NCI-H1105 treated with DMSO at 0.1 percent for 48 hours (cell line): ENCODE measurements at places on chromosomes 12 and 14.

DNA sequence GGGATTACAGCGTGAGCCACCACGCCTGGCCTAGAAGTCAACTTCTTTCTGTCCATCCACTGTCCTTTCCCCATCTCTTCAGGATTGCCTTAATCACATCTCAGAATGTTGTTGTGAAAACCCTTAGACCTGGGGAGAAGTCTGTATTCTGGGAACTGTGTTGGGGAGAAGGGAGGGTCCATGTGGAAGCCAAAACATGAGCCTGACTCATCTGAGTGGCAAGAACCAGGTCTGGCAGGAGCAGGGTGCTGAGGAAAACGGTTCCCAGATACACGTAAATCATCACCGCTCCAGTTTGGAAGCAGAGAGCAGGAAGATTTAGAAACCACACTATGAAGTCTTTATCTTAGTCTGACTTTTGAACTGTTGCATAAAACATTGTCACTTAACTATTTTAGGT lies 245.6 kb upstream of the RGS6 start:
- DNase-seq: no peak

DNA sequence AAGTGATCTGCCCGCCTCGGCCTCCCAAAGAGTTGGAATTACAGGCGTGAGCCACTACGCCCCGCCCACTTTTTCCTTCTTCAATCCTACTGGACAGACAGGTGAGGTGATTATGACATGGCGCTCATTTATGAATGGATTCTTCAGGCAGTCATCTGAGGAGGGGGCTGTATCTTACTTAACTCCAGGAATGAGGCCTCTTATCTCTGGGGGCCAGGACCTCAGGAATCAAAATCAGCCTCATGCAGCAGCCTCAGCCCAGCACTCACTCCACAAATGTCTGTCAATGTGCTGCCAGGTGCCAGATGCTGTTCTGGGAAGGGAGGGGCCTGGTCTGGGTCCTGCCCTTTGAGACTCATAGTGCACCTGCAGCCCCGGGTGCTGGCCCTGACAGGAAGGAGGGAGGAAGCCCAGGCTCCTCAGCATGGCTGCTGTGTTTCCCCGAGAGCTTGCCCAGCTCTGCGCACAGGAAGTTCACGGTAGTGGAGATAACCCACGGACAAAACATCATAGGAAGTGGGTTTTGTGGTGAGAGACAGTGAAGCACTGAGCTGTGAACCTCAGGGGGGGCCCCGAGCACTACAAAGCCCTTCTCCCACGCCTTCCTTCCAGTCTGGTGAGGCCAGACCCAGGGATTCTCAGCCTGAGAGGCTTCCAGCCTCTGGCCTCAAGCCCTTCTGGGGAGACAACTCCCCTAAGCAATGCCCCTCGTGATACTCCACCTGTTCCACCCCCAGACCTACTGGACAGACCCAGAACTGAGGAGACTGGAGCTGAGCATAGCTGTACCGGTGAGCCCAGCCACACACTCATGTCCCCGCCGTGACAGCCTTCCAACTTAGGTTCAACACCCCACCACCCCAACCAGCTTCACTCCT lies 22.3 kb downstream of the GALNT6 start:
- DNase-seq: no peak

- DNase-seq: no peak
These were observed 24.7 kb downstream of the DDHD1 start for GRCh38 chr14:53128303-53129028.

GRCh38 chr14:87282266-87282665 lies 710.7 kb downstream of the GALC start:
- DNase-seq: no peak

DNA sequence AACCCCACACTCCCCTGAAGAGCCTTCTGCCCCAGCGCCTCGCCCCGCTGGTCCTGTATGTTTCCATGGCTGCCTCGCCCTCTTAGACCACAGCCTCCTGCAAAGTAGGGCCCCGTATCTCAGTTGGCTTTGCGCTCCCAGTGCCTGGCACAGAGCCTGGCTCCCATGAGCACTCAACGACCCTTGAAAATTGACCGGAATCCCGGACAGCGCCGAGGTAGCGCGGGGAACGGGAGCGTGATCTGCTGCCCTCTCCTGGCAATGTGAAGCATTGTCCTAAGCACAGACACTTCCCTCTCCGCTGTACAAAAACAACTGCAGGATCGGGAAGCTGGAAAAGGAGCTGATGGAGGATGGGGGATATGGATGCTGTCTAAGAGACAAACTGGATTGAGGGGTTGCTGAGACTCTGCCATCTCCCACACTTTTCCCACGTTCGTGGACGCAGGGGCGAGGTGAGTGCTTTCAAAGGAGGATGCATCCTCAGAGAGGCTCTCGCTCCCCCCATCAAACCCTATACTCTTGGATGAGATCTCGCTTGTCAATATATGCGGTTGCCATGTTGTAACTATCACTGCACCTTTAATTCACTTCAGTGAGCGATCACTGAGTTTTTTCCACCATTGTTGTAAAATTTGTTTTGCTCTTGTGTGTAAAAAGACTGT lies 10.7 kb upstream of the FKBP4 start:
- peak; percentile 71 for DNase-seq

DNA sequence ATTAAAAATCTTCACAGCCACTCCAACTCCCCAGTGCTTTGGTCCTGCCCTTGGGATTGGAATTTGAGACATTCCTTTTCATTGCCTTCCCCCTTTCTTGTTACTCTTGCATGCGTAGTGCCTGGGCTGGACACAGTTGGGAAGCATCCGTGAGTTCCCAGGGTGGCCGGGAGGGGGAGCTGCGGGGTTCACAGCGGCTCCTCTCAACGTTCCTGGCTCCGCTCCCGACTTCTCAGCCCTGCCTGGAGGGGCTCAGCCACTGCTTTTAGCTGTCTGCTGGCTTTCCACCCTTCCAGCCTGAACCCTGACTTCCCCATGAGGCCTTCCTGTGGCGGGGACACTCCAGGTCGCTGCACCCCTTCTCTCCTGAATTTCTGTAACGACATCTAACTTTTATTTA lies 3.2 kb downstream of the TEX52 start:
- DNase-seq: peak; percentile 72

DNA sequence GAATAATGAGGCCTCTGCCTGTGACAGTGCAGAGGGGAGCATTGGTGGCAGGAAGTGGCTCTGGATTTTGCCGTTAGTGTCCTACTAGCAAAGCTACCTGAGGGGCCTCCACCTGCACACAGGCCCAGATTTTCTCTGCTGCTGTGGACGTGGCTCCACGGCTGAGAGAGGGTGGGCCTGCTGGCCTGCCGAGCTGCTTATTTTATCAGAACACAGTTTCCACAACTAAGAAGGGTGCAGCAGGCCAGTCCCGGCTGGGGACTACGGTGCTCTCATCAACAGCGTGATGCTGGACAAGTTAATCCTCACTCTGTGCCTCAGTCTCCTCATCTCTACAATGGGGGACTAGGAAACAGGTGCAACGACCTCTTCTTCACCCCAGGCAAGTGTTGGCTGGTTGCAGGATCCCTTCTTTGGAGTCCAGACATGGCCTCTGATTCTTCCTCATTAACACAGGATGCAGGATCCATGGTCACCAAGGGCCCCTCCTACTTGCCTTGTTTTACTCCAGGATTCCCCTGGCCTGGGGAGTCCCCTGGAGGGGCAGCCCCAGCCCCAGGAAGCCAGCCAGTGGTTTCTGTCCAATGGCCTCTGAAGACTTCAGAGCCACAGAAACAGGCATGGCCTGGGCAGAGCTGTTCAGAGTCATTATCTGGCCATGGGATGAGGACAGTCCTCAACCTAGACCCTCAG lies 3.3 kb downstream of the FAM181A start:
- no peak for DNase-seq

DNA sequence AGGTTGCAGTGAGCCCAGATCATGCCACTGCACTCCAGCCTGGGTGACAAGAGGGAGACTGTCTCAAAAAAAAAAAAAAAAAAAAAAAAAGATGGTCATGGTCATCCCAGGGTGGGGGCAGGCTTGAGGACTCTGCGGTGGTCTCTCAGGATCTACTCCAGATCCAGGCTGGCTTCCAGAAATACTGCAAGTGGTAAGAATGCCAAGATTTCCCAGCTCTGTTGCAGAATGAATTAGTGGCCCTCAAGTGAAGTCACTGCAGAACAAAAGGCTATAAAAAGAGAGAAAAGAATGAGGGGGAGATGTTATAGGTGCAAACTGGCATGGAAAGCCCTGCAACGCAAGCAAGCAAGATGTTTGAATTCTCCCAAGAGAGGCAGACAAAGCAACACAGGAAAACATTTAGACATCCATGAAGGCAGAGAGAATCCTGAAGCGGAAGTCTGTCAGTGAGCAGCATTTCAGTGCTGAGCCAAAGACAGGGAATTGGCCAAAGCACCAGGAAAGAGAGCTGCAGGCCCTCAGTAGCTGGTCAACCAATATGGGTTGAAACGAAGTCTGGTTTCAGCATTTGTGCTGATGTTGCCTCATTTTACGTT lies 31.9 kb upstream of the ETFBKMT start:
- DNase-seq: no peak

DNA sequence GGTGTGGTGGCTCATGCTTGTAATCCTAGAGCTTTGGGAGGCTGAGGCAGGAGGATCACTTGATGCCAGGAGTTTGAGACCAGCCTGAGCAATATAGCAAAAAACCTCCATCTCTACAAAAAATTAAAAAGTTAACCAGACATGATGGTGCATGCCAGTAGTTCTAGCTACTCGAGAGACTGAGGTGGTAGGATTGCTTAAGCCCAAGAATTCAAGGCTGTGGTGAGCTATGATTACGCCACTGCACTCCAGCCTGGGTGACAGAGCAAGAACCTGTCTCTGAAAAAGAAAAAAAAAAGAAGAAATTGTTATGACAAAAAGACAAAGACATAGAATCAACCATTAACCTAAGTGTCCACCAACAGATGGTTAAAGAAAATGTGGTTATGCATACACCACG lies 2.1 kb upstream of the ATP23 start:
- DNase-seq: no peak

- no peak for DNase-seq
These were observed 47.5 kb downstream of the PPFIBP1 start for GRCh38 chr12:27571463-27571862.

DNA sequence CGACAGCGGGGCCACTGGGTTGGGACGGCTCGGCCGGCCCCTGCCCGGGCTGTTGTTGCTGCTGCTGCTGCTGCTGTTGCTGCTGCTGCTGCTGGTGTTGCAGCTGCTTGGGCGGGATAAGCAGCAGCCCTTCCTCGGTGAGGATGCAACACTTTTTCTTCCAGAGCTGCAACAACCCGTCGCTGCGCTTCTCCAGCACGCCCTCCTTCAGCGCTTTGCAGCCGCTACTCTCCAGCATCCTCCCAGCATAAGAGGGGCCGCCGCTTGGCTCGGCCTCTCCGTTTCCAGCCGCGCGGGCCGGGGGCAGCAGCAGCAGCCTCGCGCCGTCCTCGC lies 529 bp downstream of the PHLDA1 start:
- peak; percentile 77 for DNase-seq

GRCh38 chr12:3837049-3837448 lies 36.1 kb downstream of the PARP11 start:
- DNase-seq: no peak

DNA sequence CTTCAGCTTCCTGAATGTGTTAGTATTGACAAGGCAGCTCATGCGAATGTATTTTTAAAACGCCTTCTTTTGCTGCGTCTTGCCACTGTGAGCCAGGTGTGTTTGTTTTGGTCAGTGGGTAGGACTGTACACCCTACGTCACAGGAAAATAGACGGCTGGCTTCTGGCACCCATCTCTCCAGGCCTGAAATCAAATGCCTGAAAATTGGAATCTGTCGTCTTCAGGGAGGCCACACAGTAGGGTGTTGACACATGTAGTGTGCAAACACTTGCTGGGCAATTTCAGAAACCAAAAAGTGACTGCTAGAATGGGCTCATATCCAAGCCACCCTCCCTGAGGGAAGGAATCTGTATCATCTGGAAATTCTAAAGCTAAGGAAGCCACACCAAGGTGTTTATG lies 209.3 kb downstream of the TTC8 start:
- no peak for DNase-seq

- DNase-seq: no peak
These were observed 23.4 kb upstream of the IPO8 start for GRCh38 chr12:30719060-30719459.

DNA sequence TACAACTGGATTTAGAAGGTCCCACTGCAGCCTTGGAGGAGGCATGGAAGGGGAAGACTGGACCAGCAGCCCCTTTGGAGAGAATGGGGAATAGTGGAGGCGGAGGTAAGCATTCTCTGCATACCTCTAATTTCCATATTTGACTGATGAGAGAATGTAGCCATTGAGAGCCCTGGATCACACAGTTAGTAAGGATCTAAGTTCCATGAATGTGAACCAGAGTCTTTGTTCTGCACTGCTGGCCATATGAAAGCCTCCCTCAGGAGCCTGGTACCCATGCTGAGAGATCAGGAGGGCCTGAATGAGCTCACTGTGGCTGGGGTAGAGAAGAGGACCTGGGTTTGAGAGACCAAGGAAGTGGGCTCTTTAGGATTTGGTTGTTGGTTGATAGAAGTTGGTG lies 192.1 kb downstream of the TMEM132C start:
- no peak for DNase-seq

GRCh38 chr12:131642771-131643170 lies 68.1 kb upstream of the SFSWAP start:
- DNase-seq: no peak

GRCh38 chr12:92413286-92413685 lies 267.6 kb upstream of the BTG1 start:
- DNase-seq: no peak

GRCh38 chr14:70902184-70902583 lies 5.1 kb upstream of the PCNX1 start:
- DNase-seq: no peak

DNA sequence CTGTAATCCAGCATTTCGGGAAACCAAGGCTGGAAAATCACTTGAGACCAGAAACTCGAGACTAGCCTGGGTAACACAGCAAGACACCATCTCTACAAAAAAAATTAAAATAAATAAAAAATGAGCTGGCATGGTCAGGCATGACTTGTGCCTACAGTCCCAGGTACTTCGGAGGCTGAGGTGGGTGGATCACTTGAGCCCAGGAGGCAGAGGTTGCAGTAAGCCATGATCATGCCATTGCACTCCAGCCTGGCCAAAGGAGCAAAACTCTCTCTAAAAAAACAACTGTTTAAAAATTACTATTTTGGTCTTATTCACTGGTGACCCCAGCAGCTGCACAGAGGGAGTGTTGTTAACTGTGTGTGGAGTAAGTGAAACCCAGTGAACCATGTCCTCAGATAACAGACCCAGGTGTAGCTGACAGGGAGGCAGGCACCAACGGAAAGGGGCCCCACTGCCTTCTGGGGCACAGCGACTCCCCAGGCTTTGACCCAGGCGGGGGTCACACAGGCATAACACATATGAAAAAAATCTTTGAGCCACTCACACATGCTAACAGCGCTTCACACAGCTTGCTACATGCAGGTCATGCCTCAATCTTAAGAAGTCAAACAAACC lies 12.1 kb downstream of the DDX54 start:
- DNase-seq: no peak
